Stimulated activated CD8-positive, alpha-beta memory T cell treated with anti-CD3 and anti-CD28 coated beads, Interleukin-4, amount 100 ng/mL, for 4 hours (primary cell): ENCODE measurements at places on chromosomes 6 and 20.

GRCh38 chr20:12882832-12883506 is 125.8 kb upstream of the SPTLC3 start:
- DNase-seq: no peak

GRCh38 chr20:52943185-52943841 is 28.8 kb upstream of the TSHZ2 start:
- DNase-seq: no peak

DNA sequence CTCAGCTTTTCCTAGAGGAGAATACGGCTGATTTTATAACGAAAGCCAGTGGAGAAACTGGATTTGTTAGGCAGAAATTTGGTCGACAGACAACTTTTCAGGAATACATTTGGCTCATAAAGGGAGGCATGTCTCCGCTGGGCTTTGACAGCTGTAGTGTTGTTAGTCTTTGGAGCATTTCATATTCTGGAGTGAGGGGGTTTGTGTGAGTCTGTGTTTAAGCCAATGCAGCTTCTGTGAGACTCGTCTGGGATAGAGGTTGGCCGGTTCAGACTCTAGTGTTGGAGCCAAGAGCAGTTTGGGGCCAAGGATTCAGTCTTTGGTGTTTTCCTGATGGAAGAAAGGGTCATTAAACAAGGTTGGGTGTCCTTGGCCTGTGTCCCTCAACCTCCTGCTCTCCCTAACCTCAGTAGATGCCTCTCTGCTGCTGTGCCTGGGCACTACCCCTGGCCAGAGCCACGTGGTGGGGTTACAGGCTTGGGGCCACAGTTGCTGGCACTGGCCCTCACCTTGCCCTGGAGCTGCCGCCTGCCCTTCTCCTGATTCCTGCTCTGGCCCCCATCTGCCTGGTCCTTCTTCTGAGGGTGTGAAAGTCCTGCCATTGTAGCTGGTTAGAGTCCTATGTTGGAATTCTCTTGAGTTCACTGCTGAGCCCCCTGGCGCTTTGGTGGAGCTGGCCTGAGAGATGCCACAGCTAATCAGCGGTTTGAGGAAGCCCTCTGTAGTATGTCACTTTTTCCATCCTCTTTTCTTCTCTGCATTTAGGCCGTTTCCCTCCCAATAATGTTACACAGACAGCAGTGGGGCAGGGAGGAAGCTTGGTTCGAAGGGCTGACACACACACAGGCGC is 6.9 kb downstream of the PTK7 start:
- DNase-seq: no peak

GRCh38 chr20:17698384-17698783 is 1.4 kb upstream of the BANF2 start:
- no peak for DNase-seq

GRCh38 chr6:43784049-43784855 is 14.2 kb downstream of the VEGFA start:
- no peak for DNase-seq

DNA sequence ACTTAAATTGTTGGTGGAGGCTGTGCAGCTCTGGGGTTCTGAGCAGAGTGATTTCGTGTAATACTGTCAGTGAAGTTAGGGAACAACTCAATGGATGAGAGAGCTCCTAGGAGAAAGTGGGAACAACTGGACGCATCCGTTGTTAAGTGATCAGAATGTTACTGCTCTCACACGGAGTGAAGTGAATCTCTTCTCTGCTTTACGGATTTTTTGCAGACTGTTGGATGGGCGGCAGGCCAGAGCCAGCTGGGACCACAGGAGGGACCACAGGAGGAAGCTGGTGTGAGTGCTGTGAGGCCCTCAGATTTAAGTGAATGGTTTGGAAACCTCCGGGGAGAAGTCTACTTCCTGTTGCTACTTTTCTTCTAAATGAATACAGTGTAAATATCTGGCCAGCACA is 23.7 kb upstream of the PPP1R14C start:
- no peak for DNase-seq

GRCh38 chr6:138540468-138540867 is 41.2 kb upstream of the NHSL1 start:
- DNase-seq: no peak

- DNase-seq: no peak
These were observed 107.4 kb downstream of the COL19A1 start for GRCh38 chr6:69973763-69974162.

DNA sequence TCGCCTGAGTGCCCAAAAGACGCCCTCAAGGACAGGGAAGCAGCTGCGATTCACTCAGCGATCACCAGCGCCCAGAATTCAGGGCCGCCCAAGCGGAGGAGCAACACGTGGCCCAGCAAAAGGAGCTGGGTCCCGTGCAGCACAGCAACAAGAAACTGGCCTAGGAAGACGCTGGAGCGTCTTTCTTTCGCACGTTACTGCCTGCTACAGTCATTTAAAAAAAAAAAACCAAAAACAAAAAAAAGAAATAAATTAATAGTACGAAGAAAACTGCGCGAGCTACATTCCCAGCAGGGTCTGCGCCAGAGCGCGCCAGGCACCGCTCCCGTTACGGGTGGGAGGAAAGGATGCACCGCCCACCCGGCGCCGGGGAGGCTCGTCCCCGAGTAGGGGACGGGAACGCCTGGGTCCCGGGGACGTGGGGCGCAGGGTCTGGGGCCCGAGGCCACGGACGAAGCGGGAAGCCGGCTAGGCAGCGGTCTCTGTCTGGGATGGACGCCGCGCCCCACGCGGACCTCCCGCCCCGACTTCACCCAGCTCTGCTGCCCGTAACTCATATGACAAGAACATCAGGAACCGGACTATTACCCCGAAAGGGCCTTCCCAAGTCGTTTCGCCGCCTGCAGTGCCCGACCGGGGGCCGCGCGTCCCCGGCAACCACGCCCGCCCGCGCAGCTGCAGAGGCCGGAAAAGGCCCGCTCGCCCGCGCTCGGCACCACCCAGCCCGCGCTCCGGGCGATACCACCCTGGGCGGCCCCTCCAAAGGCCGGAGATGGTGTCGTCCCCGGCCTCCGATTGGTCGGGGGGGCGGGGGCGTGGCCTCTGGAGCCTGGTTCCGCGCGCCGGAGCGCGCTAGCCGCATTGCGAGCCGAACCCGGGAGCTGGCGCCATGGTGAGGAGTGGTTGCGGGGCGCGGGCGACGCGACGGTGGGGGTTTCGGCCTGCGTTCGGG is at the start of gene NOP56:
Gene NOP56, plus strand, starts transcription at position 861 of the 952 bp plus-strand sequence. Its CDS starts 29 bp downstream, at position 890.
- DNase-seq: peak; percentile 86

- DNase-seq: no peak
These were observed 101.5 kb downstream of the UNC5CL start for GRCh38 chr6:40937491-40937890.

- no peak for DNase-seq
These were observed 104.0 kb downstream of the ISM1 start for GRCh38 chr20:13325033-13325432.

GRCh38 chr20:54148947-54149764 is 24.6 kb downstream of the CYP24A1 start:
- no peak for DNase-seq

GRCh38 chr6:31321005-31321707 is 35.8 kb downstream of the HLA-B start:
- DNase-seq: no peak
